ENCODE measurements at places on chromosomes 1 and 21. TPM values are rescaled to one million over a fixed set of nuclear protein-coding genes. Genes with fewer than 3 reads are reported as not detected.

Gene MMEL1
- total RNA-seq: 2.7 TPM

Gene TMEM201
- total RNA-seq: 17.2 TPM

- no peak for DNase-seq
Observed at GRCh38 chr1:10537082-10537766, 62.5 kb downstream of the PEX14 start.

DNA sequence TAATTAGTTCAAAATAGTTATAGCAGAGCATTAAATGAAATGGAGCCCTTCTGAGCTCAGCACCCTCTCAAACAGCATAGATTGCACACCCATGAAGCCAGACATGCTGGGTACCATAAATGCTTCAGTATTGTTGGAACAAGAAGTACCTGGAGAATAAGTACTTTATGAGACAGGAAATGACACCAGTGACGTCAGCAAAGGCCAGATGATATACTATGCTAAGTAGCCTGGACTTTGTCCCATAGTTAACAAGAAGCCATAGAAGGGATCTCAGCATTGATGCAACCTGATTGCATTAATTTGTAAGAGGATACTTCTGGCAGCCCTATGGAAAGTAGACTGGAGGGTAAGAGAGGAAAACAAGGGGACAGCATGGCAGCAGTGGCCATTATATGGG, 16.3 kb upstream of the GADD45A start:
- no peak for DNase-seq

- no peak for DNase-seq
Observed at GRCh38 chr1:39170731-39171667, 33.5 kb upstream of the MACF1 start.
